Thoracic aorta endothelial cell (primary cell): ENCODE measurements at places on chromosomes 3 and 15. TPM values are rescaled to one million over a fixed set of nuclear protein-coding genes. Genes with fewer than 3 reads are reported as not detected.

Gene CHRNA5
- total RNA-seq = 15.2 and 19.1 TPM in 2 replicates

Gene SLC38A3
- total RNA-seq = 0.13 and 0.36 TPM in 2 replicates

Gene SLC28A2
- total RNA-seq = not detected in 2 replicates

Gene UPK1B
- total RNA-seq = not detected in 2 replicates

Gene STRA6
- total RNA-seq = not detected in 2 replicates

Gene RASGRP1
- total RNA-seq = 0.07 and 0.13 TPM in 2 replicates

Gene ZNF662
- total RNA-seq = 1.1 and 2.4 TPM in 2 replicates

Gene C3orf20
- under 0.01 and 0.07 TPM in 2 replicates for total RNA-seq

Gene GOLGA8M
- 0.27 TPM in 1 of 2 replicates, not detected in the other for total RNA-seq

Gene FOXB1
- total RNA-seq = not detected in 2 replicates

Gene CACNA2D2
- under 0.01 TPM in 2 replicates for total RNA-seq

Gene FBXO40
- total RNA-seq = not detected in 2 replicates

Gene CNTN6
- total RNA-seq = not detected in 2 replicates

Gene PLIN1
- total RNA-seq = under 0.01 TPM in 1 of 2 replicates, not detected in the other

Gene CYP19A1
- not detected in 2 replicates for total RNA-seq

Gene WDR5B
- 5.5 and 5.9 TPM in 2 replicates for total RNA-seq

Gene TM4SF4
- not detected in 2 replicates for total RNA-seq

Gene ZNF620
- total RNA-seq = 5.6 and 7.0 TPM in 2 replicates

Gene IMPG2
- total RNA-seq = 0.50 and 0.53 TPM in 2 replicates

Gene KLF15
- 1.2 and 1.8 TPM in 2 replicates for total RNA-seq

Gene CLSTN2
- under 0.01 and 0.07 TPM in 2 replicates for total RNA-seq
